ENCODE measurements at places on chromosomes 2 and 18. TPM values are rescaled to one million over a fixed set of nuclear protein-coding genes. Genes with fewer than 3 reads are reported as not detected.

GRCh38 chr2:204356151-204356641 lies 189.1 kb upstream of the PARD3B start:
- DNase-seq, result no peak

GRCh38 chr18:76472829-76473228 lies 22.2 kb downstream of the ZNF516 start:
- DNase-seq, result no peak

DNA sequence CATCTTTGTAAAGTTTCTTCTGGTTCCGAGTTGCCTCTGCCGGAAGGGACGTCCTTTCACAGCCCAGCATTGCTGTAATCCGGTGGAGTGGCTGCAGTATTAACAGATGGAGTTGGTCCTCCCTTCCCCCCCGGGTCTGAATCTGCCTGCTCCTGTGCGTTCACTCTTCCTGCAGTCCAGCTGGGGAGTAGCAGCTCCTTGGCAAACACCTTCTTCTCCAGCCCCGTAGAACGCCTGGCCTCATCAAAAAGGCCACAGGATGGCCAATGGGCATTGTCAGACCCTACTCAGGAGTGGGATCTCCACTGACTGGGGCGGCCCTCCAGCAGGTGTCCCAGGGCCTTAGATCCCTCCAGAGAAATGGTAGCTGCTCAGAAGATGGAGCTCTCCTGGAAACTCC lies 234.0 kb downstream of the FAM210A start:
- DNase-seq, result no peak

DNA sequence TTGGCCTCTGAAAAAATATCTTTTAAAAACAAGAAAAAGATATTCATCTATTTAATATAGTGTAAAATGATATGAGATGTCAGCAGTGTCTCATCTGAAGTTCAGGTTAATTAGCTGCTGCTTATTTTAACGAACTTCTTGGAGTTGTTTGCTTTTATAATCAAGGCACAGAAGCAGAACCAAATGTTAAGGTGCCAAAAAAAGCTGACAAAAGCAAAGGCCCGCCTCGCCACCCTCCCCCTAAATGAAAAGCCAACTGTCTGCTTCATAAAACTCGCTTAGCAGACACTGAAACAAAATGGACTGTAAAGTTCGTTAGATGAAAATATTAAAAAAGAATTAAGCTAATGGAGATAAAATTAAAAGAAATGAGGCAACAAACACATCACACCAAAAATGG lies 562.6 kb downstream of the ZEB2 start:
- DNase-seq, result no peak

DNA sequence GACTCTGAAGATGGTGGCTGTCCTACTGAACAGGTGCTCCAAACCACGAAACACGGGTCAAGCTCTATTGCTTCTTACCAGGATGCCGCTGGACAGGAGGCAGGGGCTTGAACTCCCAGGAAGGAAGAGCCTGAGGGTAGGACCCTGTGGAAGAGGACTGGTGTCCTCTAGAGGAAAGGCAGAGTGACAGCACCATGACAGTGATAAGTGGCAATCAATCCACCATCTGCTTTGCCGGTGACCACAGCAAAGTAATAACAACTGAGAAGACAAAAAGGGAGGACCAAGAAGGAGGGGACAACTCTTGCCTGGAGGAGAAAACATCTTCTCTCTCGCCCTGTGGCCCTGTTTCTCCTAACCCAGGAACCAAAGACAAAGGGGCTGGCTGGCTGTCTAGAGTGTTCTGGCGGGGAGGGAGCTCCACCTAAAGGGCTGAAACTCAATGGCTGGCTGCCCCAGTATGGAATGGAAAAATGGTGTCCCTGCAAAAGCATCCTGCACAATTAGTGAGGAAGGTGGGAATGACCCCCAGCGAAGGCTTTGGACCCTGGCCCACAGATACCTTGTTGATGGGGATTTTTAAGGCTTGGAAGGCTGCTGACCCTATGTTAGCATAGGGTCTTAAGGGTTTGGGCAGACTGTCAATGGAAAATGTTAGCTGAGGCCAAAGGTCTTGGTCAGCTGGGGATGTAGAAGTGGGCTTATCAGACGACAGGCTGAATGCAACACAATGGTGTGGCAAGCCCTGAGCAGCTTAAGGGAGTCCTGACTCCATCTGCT lies 35.4 kb downstream of the PROC start:
- DNase-seq, result no peak

NETO1 gene
- not detected for total RNA-seq

LCT gene
- 0.14 TPM for total RNA-seq

STEAP3 gene
- 0.19 TPM for total RNA-seq

MAP3K19 gene
- not detected for total RNA-seq

Data from activated naive CD8-positive, alpha-beta T cell treated with anti-CD3 and anti-CD28 coated beads, Interleukin-2, amount 10 ng/mL, durations not matched to agents 7 days and 5 days (primary cell).